ENCODE measurements at places on chromosomes 1 and 21.
A peak's percentile ranks its signal among the peaks of the same experiment; 100 is the strongest.

DNA sequence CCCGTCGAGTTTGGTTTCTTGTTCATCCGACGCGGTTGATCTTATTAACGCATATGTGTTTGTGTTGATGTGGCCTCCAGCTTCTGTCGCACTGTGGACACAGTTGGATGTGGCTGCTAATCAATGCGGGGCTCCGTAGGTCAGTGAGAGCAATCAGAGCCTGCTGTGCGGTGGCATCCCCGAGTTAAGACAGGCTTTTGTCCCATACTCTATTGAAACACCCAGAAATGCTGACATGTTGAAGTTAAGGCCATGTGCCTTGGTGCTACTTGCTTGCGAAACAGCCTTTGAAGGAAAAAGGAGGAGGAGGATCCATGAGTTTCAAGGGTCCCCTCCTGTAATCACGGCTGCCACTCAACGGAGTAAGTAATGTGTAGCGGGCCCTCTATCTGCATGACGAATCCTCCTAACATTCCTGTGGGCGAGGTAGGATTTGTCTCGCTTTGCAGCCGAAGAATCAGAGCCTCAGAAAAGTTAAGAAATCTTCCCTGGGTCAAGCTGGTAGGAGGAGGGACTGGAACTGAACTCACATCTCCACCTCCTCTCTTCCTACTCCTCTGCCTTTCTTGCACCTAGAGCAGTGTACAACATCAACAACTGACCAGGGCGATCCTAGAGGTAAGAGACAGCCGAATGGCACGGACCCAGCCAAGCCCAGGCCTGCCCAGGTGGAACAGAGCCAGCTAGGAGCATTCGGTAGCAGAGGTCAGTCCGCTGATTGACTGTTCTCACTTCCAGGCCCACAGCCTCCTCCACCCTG, 19.5 kb downstream of the PDE9A start:
- DNase-seq, result no peak

GRCh38 chr1:174204697-174205308, 45.5 kb downstream of the RABGAP1L start:
- DNase-seq, result no peak

GRCh38 chr1:152237093-152237492, 13.1 kb upstream of the HRNR start:
- DNase-seq, result no peak

DNA sequence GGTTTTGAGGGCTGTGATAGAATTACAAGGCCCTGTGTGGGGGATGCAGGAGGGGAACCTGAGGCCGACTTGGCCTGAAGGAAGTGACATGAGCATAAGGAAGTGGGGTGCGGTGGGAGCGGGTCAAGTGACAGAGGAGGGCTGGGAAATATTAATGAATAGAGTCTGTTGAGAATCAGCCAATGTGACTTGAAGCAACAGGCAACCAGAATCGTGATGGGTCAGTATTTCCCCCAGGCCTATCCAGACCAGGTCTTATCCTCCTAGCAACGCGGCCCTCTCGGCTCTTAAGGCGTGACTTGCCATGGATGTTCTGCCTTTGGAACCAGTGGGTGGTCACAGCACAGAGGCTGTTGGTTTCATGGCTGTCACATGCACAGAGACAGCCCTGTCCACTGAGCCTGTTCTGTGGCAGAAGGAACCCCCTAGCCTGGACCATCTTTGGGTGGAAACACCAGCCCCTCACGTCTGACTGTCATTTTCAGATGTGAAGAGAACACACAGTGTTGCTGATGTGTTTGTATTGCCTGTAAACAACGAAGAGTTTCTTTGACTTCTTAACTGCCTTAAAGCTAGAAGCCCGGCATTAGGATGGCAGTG, 468.8 kb downstream of the CAMTA1 start:
- no peak for DNase-seq

GRCh38 chr1:173489149-173489600, 12.0 kb downstream of the PRDX6 start:
- no peak for DNase-seq

GRCh38 chr1:198919667-198920398, 281.0 kb downstream of the PTPRC start:
- DNase-seq, result no peak

DNA sequence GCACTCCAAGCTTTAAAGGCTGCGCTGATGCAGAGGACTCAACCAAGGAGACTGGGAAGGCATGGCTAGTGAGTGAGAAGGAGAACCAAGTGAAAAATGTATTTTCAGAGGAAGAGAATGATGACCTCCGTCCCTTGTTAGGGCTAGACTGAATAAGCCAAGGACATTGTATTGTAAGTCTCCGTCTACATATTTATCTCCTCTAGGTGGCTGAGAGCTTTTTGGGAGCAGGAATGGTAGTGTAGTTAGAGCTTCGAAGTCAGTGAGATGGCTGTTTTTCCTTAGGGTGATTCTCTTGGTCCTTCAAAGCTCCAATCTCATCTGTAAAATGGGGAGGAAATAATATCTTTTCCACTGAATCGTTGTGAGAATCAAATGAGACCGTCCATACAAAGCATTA, 37.6 kb downstream of the ZBTB40 start:
- DNase-seq, result no peak

DNA sequence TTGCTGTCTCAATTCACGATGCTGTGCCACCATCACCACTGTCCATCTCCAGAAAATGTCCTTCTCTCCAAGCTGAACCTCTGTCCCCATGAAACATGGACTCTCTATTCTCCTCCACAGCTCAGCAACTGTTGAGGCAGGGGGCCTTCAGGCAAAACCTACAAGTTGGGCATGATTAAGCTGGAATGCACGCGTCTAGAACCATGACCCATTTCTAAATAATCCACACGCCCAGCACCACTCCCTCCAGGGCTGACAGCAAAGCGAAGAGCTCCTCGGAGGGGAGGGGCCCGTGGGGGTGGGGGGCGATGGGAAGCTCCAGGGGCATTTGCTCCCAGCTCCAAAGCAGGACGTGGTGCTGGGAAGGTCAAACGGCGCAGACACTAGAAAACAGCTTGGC, 3.3 kb upstream of the HES5 start:
- no peak for DNase-seq

- DNase-seq, result peak; percentile 11
These were observed 165.9 kb downstream of the SDCCAG8 start for GRCh38 chr1:243421784-243422183.

GRCh38 chr1:41784531-41785274, 134.0 kb downstream of the HIVEP3 start:
- no peak for DNase-seq

DNA sequence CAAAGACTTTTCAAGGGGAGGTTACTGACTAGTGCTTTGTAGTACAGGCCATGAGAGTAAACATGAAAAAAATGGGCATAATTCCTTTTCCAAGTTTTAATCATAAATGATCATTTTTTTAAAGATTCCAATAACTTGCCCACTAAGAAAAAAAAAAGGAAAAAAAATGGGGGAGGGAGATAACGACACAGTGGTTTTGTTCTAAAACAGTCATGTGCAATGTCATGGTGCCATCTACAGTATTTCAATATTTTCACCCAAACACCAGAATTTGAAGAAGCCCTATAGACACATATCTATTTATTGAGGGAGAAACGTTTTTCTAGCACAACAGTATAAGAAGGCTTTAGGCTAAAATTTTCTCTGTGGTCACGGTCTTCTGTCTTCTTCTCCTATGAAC, 250.2 kb downstream of the LTN1 start:
- no peak for DNase-seq

DNA sequence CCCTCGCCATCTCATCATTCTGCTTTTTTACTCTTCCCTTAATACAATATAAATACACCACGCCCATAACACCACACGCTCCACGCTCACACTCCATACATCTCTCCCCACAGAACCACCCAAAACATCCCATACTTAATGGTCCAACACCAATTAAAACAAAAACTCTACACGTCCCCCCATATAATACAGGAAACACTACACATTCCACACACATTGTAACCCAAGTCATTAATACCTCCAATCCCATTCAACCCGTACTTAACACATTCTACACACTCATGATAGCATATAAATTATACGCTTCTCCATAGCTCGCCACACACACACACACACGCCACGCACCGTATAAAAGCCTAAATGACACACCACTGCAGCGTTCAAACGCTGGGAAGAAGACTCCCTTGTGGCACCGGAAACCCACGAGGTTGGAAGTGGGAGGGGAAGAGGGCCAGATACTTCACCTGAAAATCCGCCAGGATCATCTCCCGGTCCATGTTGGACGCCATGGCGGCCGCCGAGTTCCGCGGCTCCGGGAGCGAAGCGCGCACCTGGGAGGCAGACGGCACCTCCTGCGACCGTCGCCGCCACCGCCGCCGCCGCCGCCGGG, 659 bp downstream of the FAF1 start:
- DNase-seq, result no peak

DNA sequence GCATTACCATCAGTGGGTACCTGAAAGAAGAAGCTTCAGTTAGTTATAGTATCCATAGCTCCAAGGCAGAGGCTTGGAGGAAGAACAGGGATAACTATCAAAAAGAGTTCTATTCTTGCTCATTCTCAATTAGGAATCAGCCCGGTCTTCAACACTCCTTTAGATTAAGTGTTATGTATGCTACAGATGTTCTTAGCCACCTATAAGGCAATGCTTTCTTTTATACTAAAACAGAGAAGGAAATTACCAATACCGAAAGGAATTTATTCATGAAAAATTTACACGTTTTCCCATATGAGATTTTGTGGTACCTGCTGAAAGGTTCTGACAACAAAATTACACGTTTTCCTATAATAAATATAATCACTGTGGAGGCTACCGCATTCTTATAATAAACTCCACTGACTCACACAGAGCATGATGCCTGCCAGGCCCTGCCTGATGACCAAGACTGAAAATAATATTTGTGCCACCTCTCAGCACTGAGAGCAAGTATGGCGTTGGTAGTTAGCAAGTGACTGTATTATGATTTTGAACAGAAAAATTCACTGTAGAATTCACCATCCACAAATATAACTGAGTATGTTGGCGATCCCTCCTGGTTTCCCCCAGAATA, 58.3 kb downstream of the APP start:
- no peak for DNase-seq

GRCh38 chr1:169044296-169044695, 62.2 kb upstream of the ATP1B1 start:
- DNase-seq, result no peak

DNA sequence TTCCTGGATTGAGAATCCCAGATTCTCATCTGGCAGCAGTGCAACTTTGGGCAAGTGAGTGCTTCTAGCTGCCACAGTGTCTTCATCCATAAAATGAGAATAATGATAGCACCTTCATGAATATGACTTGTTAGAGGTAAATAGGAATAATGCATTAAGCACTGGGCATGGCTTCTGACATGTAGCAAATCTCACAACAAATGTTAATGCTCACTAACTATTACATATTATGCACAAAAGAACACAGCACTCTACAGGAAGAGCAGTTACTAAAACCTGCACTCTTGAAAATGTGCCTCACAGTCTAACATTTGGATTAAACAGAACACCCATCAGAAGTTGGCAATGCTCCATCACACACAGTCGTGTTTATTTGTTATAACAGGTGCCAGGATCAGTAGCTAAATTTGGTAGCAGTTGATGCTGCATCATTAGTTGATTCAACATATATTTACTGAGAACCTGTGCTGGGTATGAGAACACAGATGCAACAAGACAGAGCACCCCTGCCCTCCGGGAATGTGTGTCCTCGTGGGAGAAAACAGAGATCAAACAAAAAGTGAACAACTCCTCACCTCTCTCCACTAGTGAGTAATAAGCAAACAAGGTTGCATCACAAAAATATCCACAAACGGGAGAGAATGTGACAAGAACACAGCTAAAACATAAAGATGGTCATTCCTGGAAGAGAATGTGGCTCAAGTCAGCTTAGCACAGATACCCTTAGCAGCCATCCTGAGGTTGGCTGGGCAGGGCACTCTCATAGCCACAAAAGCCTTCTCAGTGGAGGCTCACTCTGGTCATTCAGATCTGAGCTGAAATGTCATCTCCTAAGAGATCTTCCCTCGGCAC, 26.2 kb upstream of the LBR start:
- no peak for DNase-seq

DNA sequence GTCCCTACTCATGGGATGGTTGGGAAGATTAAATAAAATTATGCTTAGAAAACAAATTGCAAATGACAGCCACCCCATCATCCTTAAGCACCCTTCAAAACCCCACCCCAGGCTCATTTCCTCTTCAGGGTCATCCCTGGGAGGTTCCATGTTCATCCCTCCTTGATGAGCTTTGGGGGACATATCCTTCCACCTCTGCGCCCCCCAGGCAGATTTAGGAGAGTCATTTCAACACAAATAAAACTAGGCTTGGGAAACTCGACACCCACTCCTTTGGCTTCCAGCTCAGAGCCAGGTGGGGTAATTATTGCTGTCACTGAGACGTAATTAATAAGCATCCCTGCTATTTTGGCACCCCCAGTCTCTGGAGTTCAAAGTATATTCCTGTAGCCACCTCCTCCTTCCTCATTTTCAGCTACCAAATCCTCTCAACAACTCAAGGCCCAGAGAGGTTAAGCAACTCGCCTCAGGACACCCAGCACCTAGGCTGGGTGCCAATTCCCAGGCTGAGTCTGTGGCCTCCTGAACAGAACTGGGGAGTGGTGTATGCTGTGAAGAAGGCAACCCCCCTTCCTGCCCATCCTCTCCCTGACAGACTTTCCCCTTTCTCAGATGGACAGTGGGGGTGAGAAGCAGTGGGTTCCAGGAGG, 595 bp downstream of the CRYBG2 start:
- DNase-seq, result no peak

GRCh38 chr1:15110128-15110866, 43.2 kb upstream of the TMEM51 start:
- no peak for DNase-seq

DNA sequence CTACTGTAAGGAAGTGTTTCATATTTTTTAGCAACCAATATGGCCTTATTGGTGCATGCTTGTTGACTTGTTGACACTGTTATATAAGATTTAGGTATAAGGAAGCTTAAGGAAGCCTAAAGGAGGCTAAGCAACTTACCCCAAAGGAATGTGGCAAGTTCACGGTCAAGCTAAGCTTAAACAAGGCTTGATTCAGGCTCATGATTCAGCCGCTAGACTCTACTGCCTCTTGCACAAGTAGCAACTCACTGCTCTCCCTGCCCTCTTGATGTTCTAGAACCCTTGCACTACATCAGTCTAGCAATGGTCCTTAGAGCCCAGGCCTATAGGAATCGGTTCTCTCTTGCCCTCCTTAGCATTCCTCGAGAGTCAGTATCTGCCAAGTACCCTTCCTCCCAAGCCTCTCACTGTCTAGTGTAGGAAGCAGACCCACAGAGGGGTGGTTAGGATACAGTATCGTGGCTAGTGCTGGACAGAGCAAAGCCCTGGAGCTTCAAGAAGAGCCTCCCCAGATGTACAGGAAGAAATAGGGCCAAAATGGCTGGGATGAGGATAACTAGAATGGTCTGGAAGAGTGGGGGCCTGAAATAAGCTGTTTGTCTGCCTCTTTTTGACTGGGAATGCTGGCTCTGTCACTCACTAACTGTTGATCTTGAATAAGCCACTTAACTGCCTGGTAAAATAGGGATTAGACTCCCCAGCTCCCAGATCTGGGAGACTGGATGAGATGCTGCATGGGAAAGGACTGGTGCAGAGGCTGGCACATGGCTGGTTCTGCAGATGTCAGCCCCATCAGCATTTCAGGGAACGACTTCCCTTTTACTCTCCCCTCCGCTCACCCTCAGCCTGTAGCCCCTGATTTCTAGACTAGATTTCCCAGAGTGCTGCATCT, 122.2 kb downstream of the NAV1 start:
- no peak for DNase-seq

- DNase-seq, result no peak
These were observed 2.9 kb upstream of the RBBP5 start for GRCh38 chr1:205124726-205125125.

All from activated T-helper 1 cell treated with anti-CD3 and anti-CD28 coated beads, Interleukin-2, amount 50 U/mL, for 16 hours (primary cell).